ENCODE measurements at places on chromosomes 12 and 14.

DNA sequence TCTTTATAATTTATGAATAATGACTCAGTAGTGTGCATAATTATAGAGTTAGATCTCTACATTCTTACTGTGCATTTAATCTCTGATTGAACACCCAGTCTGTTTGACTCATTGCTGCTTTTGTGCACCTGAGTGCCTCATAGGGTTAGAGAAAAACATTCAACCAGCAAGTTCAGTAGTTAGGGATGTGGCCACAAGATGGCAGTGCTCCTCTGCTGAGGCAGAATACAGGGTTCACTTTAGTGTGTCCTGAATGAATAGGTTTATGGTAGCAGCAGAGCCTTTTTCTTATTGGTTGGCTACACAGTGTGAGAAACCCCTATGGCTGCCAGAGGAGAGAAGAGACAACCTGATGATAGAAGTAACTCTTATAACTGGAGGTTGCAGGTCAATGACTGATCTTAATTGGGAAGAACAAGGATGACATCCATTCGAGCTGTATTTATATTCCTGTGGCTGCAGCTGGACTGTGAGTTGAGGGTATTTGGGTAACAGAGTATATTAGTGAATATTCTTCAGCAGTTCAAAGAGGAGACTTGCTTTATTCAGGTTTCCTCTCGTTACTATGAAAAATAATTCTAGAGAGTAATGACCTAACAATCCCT lies 194.9 kb upstream of the OR4E1 start:
- no peaks in the 10 kb centered on the region for H3K36me3 ChIP-seq
- no peaks in the 10 kb centered on the region for H3K4me1 ChIP-seq
- no peak overlapping the region for H3K27ac ChIP-seq
- DNase-seq, result no peak
- H3K4me3 ChIP-seq, result no peak overlapping the region

DNA sequence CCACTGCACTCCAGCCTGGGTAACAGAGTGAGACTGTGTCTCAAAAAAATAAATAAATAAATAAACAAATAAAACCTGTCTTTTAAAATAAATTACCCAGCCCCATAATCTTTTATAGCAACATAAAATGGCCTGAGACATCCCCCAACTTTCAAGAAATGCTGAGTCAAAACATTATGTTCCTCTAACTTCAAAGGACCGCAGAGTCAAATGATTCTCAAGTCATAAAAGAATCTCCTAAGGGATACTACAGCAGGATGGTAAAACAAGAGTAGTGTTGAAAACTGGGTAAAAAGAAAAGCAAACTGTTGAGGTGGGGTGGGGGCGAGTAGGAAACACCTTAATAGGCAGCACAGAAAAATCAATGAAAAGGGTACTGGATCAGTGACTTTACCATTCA lies 9.5 kb downstream of the BLTP3B start:
- H3K4me3 ChIP-seq, result no peak overlapping the region
- H3K27me3 ChIP-seq, result no peaks in the 10 kb centered on the region
- H3K36me3 ChIP-seq, result no peaks in the 10 kb centered on the region
- H3K27ac ChIP-seq, result no peak overlapping the region

GRCh38 chr12:85632390-85632789 lies 203.8 kb downstream of the RASSF9 start:
- H3K27ac ChIP-seq, result no peak overlapping the region
- no peaks in the 10 kb centered on the region for H3K27me3 ChIP-seq
- no peak for DNase-seq
- no peak overlapping the region for H3K4me3 ChIP-seq
- H3K4me1 ChIP-seq, result no peaks in the 10 kb centered on the region

GRCh38 chr14:72315714-72316113 lies 383.5 kb downstream of the RGS6 start:
- no peak overlapping the region for H3K27ac ChIP-seq
- no peaks in the 10 kb centered on the region for H3K36me3 ChIP-seq
- no peaks in the 10 kb centered on the region for H3K27me3 ChIP-seq

GRCh38 chr14:32254952-32255679 lies 52.0 kb upstream of the RNU6-8 start:
- H3K36me3 ChIP-seq, result no peaks in the 10 kb centered on the region
- H3K4me3 ChIP-seq, result no peak overlapping the region
- H3K27me3 ChIP-seq, result no peaks in the 10 kb centered on the region
- H3K4me1 ChIP-seq, result peaks cover 13% of the 10 kb centered on the region
- DNase-seq, result peak; percentile 66
- peak overlapping the region; percentile 64 for H3K27ac ChIP-seq

DNA sequence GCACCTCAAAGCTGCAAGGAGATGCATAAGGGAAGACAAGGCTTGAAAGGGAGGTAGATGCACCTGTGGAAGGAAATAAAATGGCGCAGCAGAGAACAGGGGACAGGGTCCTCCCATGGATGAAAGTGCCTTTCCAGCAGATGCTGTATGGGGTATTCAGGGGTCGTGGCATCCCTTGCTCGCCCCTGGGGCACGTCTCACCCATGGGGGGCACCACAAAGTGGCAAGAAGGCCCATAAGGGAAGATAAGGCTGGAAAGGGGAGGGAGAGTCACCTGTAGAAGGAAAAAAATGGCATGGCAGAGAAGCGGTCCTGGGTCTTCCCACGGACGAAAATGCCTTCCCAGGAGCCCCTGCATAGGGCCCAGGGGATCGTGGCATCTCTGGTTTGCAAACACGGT lies 265.1 kb downstream of the ALG10 start:
- no peaks in the 10 kb centered on the region for H3K4me1 ChIP-seq
- no peak overlapping the region for H3K27ac ChIP-seq
- H3K36me3 ChIP-seq, result no peaks in the 10 kb centered on the region
- H3K27me3 ChIP-seq, result no peaks in the 10 kb centered on the region
- no peak for DNase-seq

DNA sequence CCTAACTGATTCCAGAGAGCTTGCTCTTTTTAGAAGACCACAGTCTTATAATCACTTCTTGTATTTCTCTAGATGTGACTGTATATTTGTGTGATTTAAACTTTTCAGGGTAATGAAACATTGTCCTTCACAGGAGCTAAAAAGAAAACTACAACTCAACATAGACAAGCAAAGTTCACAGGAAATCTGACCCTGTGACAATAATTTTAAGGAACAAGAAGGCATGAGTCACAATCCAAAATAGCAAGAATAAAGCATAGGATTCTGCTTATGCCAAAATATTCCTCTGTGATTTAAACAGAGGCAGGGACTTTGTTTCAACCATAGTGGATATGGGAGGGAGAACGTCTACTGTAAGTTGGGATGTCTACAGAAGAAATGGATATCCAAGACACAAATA lies 44.3 kb downstream of the GPR65 start:
- H3K27ac ChIP-seq, result no peak overlapping the region
- no peaks in the 10 kb centered on the region for H3K36me3 ChIP-seq
- no peak for DNase-seq
- H3K4me3 ChIP-seq, result no peak overlapping the region
- no peaks in the 10 kb centered on the region for H3K27me3 ChIP-seq

DNA sequence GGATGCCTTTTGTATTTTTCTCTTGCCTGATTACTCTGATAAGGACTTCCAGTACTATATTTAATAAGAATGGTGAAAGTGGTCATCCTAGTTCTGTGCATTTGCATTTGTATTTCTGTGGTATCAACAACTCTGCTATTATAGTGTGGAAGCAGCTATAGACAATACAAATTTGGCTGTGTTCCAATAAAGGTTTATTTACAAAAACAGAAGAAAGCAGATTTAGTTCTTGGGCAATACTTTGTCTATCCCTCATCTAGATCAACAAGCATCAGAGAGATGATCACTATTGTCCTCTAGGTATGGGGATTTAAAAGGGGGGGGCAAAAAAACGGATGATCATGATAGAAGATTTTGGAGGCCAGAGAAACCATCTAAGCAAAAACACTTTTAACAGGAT lies 19.1 kb upstream of the BTG1 start:
- H3K27ac ChIP-seq, result no peak overlapping the region
- H3K36me3 ChIP-seq, result no peaks in the 10 kb centered on the region
- DNase-seq, result no peak
- no peaks in the 10 kb centered on the region for H3K4me1 ChIP-seq

GRCh38 chr12:108821407-108822397 lies 35.7 kb downstream of the SSH1 start:
- H3K27me3 ChIP-seq, result no peaks in the 10 kb centered on the region
- H3K4me1 ChIP-seq, result peaks cover 8% of the 10 kb centered on the region
- H3K36me3 ChIP-seq, result no peaks in the 10 kb centered on the region
- peak overlapping the region; percentile 84 for H3K27ac ChIP-seq
- DNase-seq, result no peak

DNA sequence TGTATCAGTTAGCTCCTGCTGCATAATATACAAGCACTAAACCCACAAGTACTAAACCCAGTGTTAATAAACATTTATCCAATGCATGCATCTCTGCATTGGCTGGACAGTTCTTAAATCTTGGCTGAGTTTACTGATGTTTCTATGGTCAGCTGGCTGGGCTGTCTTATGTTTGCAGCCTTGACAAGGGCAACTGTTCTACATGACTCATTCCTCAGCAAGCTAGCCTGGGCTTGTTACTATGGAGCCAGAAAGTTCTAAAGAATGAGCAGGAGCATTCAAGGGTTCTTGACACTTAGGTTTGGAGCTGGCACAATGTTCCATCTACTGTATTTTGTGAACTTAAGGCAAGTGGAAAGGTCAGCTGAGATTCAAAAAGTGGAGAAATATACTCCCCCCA lies 199.1 kb downstream of the GLT1D1 start:
- no peak overlapping the region for H3K27ac ChIP-seq
- H3K36me3 ChIP-seq, result no peaks in the 10 kb centered on the region
- no peak overlapping the region for H3K4me3 ChIP-seq
- H3K27me3 ChIP-seq, result no peaks in the 10 kb centered on the region
- no peak for DNase-seq

- no peak overlapping the region for H3K27ac ChIP-seq
- no peak overlapping the region for H3K4me3 ChIP-seq
- H3K27me3 ChIP-seq, result no peaks in the 10 kb centered on the region
- peaks cover 3% of the 10 kb centered on the region for H3K4me1 ChIP-seq
- no peaks in the 10 kb centered on the region for H3K36me3 ChIP-seq
Observed at GRCh38 chr12:69332815-69333358, 15.3 kb upstream of the LYZ start.

DNA sequence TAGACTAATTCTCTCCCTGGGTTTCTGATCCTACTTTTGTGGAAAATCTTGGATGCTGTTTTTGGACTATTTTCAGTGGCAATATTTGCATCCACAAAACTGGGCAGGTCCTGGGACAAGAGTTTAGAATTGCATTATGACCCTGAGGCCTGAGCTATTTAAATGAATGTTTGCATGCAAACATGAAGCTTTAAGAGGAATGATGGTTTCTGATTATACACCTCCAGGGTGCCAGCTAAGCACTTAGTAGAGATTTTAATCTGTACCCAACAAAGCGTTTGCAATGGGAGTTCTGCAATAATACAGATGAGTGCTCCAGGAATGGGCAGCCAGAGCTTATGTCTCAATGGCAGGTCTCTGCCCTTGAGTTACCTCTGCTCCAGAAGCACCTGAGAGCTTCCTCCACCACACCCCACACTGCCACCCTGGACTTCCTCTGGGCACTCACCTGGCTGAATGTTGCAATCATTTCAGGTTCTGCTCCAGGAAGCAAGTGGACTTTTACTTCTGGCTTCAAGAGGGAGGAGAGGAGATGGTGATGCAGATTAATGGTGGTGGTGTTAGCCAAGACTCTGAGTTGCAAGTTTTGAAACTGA lies 6.0 kb upstream of the SPTLC2 start:
- no peak overlapping the region for H3K4me3 ChIP-seq
- DNase-seq, result no peak
- H3K36me3 ChIP-seq, result no peaks in the 10 kb centered on the region
- H3K27me3 ChIP-seq, result no peaks in the 10 kb centered on the region
- no peaks in the 10 kb centered on the region for H3K4me1 ChIP-seq

GRCh38 chr14:51314321-51315015 lies 74.4 kb downstream of the TMX1 start:
- no peak overlapping the region for H3K4me3 ChIP-seq
- H3K27ac ChIP-seq, result no peak overlapping the region
- no peak for DNase-seq
- no peaks in the 10 kb centered on the region for H3K4me1 ChIP-seq

GRCh38 chr12:104493496-104493895 lies 36.7 kb downstream of the CHST11 start:
- no peaks in the 10 kb centered on the region for H3K4me1 ChIP-seq
- H3K4me3 ChIP-seq, result no peak overlapping the region
- H3K27me3 ChIP-seq, result no peaks in the 10 kb centered on the region
- no peaks in the 10 kb centered on the region for H3K36me3 ChIP-seq

DNA sequence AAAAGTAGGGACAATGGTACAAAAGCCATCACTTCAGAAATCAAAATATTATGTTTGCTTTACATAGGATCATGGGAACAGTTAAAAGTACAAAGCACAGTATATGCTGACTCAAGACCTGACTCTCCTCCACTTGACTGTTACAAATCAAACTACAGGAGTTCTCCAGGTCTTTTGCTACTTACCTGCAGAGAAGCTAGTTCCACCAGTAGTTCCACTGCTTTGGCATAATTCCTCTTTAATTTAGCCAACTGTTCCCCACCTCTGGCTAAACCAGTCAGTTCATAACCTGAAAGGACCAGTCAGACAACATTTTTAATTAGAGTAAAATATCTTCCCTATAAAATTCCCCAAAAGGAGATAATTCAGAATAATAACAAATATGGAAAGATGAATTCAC lies 14.0 kb downstream of the ATP6V1D start:
- no peaks in the 10 kb centered on the region for H3K36me3 ChIP-seq
- H3K27me3 ChIP-seq, result no peaks in the 10 kb centered on the region

- no peaks in the 10 kb centered on the region for H3K4me1 ChIP-seq
- no peak overlapping the region for H3K4me3 ChIP-seq
- no peak for DNase-seq
- no peak overlapping the region for H3K27ac ChIP-seq
- H3K36me3 ChIP-seq, result no peaks in the 10 kb centered on the region
Observed at GRCh38 chr14:79605849-79606248, 605.5 kb downstream of the DIO2 start.

DNA sequence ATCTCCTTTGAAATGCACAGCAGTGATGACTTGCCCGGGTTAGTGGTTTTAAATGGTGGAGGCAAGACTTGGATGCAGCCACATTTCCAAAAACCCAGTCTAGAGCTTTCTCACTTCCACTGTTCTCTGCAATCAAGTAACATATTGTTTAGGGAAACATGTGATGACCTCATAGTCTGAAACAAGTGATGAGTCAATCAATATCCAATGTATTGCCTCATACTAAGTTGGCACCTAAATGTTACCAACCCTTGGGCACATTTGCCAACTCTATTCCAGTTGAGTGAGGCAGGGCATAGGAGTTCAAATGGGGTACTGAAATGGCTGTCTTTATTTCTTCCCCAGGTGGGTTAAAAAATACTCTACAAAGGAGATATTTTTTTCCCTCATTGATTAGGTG lies 1105.4 kb downstream of the VRK1 start:
- H3K27ac ChIP-seq, result no peak overlapping the region
- no peak for DNase-seq

- H3K4me3 ChIP-seq, result no peak overlapping the region
- H3K4me1 ChIP-seq, result no peaks in the 10 kb centered on the region
- H3K27me3 ChIP-seq, result no peaks in the 10 kb centered on the region
Observed at GRCh38 chr14:75967866-75968265, 13.9 kb downstream of the TGFB3 start.

Measured in uterus (tissue), 4 donors.